CD4-positive, CD25-positive, alpha-beta regulatory T cell (primary cell): ENCODE measurements at places on chromosomes 3 and 15.

GRCh38 chr15:40872791-40873693, 992 bp downstream of the RHOV start:
- no peak for DNase-seq

DNA sequence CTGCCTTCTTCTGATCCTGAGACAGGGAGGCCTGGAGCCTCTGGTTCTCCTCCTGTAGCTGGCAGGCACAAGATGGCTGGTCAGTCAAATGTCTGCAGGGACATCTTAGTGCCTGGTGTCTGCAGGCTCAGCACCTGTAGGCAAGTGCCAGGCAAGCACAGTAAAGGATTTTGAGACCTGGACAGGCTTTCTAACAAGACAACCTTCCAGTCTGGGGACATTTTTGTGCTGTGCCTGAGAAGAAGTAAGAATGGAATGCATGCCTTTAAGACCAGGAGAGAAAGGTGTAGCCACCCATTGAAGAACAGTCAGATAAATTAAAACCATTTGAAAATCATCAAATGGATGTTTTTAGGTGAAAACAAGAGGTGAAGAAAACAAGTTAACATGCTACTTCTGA, 31.2 kb downstream of the DZIP1L start:
- DNase-seq: no peak

DNA sequence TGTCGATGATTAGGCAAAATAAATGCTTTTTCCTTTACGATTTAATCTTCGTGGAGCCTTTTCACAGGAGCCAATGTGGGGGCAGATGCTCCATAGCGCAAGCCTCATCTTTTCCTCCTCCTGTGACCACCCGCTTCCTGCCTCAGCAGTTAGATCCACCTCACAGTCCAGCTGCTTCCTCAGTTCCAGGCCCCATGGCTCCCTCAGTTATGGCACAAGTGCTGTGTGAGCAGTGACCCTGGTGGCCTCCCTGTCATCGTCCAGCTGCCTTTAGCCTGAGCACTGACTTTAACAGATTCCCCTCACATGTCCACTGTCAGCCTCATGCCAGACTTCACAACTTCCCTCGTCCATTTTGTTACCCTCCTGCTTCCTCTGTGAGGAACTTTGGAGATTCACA, 424.6 kb upstream of the GBE1 start:
- DNase-seq: no peak

DNA sequence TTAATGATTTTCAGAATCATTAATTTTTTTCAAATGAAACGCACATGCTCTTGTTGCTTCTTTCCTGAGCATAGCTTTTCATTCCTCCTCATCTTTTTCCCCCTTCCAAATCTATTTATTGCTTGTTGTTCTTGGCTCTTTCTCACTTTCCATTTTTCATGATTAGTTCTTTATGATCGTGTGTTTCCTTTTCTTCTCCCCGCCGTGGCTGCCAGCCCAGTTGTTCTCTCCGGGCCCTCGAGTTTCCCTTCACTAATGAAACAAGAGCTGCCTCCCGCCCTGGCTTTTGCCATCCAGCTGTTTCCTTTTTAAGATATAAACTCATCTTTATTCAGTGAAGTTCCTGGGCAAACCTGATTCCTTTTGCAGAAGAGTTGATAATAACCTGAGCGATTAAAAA, 170.2 kb upstream of the NR2F2 start:
- DNase-seq: no peak

DNA sequence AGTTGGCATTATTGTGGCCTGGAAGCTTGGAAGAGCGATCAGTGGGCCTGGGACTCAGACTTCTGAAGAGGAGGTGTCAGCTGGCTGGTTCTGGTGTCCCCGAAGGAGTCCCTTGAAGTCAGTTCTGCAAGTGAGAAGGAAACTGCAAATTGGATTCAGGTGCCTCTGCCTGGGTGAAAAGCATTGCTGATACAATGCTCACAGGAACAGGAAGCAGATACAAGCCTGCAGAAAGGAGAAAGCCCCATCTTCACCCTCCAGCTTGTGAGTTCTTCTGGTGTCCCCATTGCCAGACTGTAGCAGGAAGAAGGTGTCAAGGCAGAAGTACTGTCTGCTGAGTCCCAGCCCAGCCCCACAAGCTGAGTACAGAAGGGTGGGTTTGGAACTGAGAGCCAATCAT, 271.3 kb downstream of the PLOD2 start:
- DNase-seq: no peak

GRCh38 chr15:60074181-60074885, 70.2 kb downstream of the FOXB1 start:
- no peak for DNase-seq

DNA sequence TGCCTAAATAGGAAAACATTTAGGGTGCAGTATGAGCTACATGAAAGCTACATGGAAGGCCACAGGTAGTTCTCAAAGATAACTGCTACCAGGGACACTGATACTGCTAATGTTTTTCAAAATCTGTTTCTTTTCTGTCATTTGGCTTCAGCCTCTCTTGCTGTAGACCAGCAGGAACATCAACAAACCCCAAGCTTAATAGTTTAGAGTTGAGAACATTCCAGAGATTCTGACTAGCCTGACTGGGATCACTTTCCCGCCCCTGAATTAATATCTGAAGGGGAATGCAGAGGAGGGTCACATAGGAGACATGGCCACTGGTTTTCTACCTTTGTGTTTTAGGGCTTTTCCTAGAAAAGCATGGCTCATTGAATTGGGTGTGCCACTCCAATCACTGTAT, 16.9 kb upstream of the C3orf38 start:
- DNase-seq: no peak

GRCh38 chr3:28150465-28151206, 90.8 kb upstream of the CMC1 start:
- no peak for DNase-seq

- no peak for DNase-seq
These were observed 201.1 kb downstream of the MAGI1 start for GRCh38 chr3:65837604-65838003.

DNA sequence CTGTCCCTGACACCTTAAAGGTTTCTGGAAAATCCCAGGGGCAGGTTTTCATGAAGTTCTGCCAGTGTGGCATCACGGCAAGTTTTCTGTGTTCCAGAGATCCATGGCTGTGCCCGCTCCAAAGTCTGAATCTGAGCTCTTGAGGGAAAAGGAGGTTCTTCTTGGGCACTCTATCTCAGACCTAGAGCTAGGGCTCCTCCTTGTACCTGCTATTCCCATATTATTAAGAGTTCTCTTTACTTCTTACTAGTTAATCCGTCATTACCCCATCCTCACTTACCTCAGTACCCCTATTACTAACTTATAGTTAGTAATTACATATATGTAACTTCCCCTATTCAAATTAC, 5.9 kb upstream of the TRA2B start:
- no peak for DNase-seq

DNA sequence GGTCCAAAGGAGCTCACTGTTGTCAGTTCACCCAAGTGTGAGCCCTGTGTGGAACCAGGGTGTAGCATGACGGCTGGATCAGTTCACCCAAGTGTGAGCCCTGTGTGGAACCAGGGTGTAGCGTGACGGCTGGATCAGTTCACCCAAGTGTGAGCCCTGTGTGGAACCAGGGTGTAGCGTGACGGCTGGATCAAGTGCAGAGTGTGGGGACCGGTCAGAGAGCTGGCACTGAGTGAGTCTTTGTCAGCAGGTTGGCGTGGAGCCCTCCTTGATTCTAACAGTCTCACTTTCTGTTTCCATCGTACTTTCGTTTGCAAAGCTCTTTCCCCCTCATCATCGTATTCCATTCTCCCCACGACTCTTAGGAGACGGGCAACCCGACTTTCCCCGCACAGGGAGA, 57.9 kb upstream of the DLG1 start:
- no peak for DNase-seq

DNA sequence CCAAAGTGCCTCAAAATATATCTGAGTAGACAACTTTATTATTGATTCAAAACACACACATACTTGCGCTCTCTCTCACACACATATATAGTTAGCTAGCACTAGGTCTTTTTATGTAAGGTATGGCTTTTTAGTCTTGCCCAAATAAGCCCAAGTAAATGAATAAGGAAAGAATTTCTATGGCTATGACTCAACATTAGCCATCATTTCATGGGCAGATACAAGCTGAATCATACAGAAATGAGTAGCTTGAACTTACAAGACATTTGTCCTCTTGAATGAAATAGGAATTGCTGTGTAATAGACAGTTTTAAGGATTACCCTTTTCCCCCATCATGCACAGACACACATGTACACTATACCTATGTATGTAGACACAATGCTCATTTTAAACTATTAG, 4.9 kb downstream of the CADPS start:
- no peak for DNase-seq

DNA sequence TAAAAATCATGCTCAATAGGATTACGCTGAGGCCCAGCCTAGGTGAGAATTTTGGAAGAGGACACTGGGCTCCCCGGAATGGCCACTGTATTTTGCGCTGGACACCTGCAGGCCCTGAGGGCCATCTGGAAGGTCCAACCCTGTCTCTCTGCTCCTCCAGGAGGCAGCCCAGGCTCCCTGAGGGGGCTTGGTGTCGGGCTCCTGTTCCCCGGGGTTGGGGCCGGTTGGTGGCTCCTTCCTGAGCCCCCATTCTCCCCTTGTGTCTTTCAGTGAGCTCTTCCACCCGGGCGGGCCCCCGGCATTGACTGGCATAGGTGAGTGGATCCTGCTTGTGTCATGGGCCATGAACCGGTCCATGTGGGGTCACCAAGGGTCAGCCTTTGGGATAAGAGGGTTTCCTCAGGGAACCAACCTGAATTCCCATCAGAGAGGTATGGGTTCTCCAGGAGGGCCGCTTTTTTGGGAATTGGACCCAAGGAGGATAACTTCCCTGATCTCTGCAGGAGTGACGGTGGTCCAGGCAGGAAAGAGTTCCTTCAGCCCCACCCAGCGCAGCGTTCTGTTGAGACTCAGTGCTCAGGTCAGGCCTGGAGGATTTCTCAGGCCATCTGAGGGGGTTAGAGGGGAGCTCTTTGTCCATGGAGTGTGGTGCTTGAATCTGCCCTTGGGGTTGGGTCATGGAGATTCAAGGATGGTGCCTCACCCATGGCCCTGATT, 187.8 kb downstream of the UBE3A start:
- DNase-seq: no peak

DNA sequence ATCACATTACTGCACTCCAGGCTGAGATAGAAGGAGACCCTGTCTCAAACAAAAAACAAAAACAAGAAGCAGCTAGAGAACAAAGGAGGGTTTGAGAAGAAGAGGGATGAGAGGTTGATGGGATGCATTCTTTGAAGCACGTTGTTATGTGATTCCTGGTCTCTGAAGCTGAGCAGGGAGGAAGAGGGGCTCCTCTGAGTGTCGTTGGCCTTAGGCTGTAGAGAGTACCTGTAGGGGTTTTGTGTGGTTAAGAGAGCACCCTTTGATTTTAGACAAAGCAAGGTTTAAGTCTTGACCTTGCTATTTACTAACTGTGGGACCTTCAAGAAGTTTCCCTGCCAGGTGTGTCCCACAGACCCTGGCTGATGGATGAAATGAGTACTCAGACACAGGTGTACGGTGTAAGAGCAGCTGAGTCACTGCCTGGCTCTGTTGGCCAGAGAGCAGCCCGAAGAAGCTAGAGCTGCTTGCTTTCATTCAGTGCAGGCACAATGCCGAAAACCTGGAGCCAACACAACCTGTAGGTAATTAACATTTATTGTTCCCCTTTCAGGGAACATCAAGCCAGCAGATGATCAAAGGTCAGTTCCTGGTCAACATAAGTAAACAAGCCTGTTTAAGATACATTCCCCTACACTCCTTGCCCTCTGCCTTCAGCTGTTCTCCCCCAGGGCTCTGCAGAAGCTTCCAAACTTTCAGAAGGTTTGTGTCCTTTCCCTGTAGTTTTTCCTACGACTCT, 67.2 kb downstream of the LRRK1 start:
- DNase-seq: no peak

DNA sequence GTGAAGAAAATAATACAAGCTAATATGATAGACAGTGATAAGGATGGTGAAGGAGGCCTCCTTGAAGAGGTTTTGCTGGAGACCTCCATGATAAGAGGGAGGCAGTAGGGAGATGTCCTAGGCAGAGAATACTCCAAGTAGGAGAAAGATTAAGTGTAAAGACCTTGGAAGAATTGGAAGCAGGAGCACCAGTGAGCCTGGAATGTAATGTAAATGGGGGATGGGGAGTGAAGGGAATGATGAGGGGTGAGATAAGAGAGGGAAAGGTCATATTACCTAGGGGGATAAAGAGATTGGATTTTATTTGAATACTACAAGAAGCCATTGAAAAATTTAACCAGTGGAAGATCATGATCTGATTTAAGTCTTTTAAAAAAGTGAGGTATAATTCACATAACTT, 41.7 kb upstream of the ARL14 start:
- no peak for DNase-seq

DNA sequence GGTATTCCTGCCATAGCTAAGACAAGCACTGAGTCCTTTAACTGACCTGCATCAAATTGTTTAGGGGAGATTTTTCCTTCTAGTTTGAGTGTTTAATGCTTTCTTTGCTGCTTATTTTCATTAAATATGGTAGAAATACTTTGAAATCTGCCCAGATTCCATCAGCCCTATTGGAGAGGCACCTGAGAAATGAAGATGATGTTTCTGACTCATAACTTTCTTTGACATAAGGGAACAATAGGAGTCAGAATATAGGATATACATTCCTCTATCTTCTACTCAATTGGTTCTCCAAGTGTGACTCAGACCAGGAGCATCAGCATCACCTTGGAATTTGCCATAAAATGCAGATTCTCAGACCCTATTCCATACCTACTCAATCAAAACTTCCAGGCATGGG, 27.4 kb downstream of the BTD start:
- DNase-seq: no peak

- no peak for DNase-seq
These were observed 1.8 kb downstream of the MKRN2 start for GRCh38 chr3:12558706-12559105.

- DNase-seq: no peak
These were observed 127.5 kb downstream of the UACA start for GRCh38 chr15:70635895-70636294.

DNA sequence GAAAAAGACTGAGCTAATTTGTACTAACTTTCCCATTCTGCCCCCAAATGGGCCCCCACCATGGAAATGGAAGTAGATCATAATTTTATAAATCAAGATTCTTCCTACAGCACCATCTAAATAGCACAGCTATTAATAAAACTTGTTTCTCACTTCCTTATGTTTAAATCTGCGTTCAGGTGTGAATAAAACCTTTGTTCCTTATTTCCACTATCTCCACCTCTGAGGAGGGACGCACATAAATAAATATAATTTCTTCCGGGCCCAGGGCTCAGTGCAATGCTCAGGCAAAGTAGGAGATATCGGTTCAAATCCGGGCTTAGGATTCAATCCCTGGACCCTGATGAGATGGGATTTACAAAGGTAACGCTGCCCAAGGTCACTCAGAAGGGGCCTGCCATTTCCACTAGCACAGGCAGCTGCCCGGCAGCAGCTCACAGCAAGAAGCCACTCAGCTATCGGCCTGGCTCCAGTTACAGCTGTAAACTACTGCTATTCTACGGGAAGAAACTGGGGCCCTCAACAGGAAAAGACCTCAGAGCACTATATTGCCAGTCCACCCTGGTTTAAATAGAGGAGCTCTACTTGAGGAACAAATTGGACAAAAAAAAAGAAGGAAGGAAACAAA, 52.5 kb downstream of the FOXP1 start:
- DNase-seq: no peak
